ENCODE measurements at places on chromosomes 16 and 17.

- no peak for DNase-seq
Measured at GRCh38 chr17:8059131-8059530, 20.3 kb downstream of the ALOX15B start.

DNA sequence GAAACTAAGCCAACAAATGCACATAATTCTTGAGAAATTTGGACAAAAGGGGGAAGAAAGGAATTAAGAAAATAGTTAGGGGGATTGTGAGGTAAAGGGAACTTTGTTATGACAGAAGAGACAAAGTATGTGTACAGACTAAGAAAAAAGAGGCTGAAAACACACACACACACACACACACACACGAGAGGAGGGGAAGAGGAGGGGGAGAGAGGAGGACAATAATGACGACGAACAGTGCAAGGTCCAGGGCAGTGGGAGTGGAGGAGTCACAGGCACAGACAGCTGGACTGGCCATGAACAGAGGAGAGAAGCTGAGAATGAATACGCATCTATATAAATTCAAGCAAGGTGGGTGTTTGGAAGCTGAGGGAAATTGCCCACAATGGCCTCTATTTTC lies 44.6 kb downstream of the MARVELD3 start:
- DNase-seq: no peak

- no peak for DNase-seq
Measured at GRCh38 chr17:28097901-28098300, 55.4 kb downstream of the NLK start.

DNA sequence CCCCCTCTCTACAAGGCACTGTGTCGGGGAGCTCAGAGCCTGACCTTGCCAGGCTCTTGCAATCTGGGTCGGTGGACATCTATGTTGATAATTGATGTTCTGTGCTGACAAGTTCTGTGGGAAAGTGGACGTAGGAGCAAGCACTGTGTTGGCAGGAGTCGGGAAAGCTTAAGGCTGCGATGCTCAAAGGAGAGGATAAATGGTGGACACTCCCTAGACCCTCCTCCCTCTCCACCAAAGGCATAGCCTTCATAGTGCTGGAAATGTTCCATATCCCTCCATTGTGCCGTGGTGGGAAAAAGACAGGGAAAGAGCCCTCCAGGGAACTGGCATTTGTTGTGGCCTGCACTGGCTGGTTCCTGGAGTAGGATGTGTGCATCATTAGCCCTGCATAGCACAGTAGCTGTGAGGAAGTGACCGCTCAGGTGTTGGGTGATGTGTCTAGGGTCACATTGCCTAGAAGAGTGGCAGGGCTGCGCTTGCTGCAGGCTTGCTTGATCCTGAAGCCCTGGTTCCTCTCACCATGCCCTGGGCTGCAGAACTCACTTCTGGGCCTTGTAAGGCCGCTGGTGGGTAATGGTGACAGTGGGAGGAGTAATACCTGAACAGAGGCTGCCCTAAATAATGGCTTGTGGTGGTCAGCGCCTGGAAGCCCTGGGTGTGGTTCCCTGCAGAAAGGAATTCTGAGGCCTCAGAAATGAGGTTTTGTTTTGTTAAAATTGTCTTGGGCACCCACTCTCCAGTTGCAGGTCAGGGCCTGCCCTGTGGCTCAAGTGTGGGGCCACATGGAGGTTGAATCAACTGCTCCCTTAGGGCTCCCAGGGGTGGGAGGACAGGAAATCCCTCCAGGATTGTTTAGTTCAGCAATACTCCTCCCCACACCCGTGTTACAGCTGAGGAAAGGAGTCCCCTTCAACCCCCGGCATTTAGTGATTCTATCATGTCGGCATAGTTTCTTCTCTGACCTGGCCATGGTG lies 62.6 kb downstream of the KSR1 start:
- DNase-seq: no peak

GRCh38 chr16:68116256-68116867 lies 31.2 kb downstream of the NFATC3 start:
- peak; percentile 13 for DNase-seq

DNA sequence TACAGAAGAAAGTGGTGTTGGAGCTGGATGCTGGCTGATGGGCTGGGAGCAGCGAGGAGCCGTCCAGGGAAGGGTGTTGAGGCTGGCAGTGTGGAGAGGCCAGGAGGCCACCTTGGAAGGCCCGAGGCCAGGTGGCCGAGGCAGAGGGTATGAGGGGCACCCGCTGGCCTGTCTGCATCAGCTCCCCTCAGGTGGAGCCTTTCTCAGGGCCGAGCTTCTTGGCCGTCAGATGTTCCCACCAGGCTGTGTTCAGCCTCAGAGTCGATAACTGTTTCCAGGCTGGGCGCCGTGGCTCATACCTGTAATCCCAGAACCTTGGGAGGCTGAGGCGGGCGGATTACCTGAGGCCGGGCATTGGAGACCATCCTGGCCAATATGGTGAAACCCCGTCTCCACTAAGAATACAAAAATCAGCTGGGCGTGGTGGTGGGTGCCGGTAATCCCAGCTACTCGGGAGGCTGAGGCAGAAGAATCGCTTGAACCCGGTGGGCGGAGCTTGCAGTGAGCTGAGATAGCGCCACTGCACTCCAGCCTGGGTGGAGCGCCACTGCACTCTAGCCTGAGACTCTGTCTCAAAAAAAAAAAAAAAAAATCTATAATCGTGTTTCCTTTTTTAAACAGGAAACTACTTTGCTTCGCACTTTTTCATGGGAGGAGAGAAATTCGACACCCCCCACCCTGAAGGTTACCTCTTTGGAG lies 25.3 kb downstream of the MGRN1 start:
- DNase-seq: no peak

DNA sequence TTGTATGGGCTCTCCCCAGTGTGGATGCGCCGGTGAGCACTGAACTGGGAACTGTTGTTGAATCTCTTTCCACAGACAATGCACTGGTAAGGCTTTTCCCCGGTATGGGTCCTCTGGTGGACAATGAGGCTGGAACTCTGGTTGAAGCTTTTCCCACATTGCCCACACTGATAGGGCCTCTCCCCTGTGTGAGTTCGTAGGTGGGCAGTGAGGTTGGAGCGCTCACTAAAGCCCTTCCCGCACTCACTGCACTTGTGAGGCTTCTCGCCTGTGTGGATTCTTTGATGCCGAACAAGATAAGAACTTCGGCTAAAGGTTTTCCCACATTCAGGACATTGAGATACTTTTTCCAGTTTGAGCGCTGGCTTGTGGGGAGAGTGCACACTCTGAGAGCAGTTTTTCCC lies 17.8 kb downstream of the ZSCAN32 start:
- DNase-seq: no peak

DNA sequence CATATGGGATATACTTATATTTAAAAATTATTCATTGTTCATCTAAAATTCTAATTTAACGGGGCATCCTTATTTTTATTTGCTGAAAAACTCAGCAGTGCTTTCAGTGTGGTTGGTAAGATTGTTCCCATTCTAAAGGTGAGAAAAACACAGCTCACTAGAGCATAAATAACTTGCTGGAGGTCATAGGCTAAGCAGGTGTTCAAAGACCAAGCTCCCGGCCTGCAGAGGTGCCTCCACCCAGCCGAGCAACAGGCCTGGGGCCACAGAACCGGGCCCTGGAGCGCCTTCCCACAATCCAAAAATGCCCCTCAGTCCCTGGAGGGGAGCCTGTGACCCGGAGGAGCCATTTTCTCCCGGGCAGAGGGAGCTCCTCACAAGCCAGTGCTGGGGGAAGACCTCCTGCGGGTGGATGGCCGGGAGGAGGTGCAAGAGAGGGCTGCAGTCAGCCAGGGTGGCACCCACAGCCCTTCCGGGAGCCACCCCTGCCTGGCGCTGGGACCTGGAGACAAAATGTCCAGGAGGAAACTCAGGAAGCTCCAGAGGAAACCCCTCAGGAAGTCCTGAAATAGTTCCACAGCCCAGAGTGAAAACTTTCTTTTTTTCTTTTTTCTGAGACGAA lies 14.7 kb downstream of the ABR start:
- no peak for DNase-seq

DNA sequence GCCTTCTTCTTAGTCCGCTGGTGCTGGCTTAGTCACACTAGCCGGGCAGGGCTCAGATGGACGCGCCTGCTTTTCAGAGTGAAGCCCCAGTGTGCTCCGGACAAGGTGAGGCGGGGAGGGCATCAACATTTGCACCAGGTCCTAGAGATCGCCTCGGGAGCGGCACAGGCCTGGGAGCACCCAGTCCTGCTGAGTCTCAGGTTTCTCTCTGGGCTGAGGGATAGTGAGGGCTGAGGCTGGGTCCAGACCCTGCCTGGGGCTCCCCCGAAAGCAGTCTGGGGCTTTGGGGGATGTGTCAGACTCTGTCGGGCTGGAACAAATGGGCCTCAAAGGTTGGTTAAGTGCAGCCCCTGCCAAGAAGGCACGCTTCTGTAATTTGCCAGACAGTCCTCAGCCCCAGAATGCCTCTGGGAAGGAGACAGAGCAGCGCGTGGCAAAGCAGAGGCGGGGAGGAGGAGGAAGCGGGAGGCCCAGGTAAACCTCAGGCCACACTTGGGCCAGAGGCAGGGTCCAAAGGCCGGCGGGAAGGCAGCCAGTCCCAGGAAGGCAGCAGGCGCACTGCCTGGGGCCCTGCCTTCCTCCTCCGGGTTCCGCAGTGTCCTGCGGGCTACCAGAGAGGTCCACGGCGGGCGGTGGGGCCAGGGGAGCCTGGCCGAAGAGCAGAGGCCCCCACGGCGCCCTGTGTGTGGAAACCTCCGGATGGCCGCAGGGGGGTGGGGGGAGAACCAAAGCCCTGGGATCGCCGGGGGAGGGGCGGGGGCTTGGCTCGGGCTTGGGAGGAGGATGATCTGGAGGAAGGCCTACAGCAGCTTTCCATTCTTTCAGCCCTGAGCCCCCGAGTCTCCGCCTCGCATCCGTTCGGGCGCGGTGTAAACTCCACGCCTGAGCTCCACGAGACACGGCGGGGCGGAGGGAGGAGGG lies 39.5 kb upstream of the ATP2A3 start:
- DNase-seq: no peak

DNA sequence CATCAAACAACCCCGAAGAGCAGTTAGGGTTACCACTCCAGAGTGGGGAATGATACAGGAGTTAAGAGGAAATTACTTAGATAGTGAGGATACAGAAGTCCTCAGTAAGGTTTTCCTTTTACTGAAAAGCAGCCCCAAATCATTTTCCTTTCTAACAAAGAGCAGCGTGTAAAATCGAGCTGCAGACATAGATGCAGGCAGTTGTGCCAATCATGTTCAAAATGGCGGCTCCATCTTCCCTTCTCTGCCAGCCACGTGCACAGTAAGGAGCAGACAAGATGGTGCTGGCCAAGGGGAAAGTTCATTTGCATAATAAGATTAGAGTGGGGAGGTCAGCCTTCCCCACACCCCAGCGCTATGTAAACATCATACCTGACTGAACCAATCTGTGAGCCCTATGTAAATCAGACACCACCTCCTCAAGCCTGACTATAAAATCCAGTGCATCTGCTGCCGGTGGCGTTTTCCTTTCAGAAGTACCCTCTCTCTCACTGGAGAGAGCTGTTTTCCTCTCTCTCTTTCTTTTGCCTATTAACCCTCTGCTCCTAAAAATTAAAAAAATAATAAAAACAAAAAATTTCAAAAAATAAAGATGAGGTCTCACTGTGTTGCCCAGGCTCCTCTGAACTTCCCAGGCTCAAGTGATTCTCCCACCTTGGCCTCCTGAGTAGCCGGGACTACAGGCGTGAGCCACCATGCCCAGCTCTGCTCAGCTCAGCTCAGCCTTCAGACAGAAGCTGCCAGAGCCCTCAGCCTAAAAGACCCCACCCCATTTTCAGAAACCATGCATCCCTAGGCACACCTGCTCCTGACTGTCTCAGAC lies 2.6 kb upstream of the SRL start:
- DNase-seq: peak; percentile 67

DNA sequence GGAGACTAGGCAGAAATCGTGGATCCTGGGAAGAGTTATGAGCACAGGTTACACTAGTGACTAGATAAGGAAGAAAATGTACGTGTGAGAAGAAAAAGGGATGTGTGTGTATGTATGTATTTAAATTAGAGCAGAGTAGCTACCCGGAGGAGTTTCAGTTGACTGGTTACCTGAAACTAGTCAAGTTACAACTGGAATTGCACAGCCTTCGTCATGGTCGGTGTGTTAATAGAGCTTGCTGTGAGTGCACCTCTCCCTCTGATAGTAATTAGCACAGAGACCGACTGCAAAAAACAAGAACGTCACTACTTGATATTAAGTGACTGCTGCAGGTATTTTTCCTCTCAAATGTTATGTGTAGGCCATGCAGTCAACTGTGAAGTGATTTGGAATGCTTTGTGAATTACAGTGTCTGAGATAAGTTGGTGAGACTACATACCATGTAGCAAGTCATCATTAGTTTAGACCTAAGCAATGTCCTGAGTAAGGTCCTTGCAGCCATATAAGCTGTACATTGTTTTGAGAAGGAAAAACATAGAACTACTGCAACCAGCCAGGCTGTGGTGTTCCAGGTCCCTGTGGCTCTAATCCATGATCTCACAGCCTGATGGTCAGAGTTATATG lies 95.7 kb downstream of the WNT3 start:
- DNase-seq: no peak

GRCh38 chr16:69057400-69058378 lies 47.8 kb upstream of the HAS3 start:
- DNase-seq: no peak

DNA sequence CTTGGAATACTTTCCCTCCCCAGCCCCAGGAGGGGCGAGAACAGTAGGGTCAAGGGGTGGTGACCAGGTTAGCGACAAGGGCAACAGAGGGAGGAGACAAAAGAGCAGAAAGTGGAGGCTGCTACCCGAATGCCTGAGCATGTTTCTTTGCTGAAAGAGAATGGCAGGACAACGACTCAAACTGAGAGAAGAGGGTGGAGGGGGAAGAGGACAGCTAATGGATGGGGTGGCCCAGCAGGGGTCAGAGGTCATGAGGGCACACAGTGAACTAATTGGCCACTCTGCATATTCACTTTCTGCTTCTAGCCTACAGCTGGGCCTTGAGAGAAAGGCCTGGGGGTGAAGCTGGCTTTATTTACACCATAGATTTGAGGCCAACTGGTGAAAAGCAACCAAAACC lies 19.1 kb upstream of the DDX52 start:
- no peak for DNase-seq

- no peak for DNase-seq
Measured at GRCh38 chr16:88855736-88856121, 1.0 kb downstream of the GALNS start.

DNA sequence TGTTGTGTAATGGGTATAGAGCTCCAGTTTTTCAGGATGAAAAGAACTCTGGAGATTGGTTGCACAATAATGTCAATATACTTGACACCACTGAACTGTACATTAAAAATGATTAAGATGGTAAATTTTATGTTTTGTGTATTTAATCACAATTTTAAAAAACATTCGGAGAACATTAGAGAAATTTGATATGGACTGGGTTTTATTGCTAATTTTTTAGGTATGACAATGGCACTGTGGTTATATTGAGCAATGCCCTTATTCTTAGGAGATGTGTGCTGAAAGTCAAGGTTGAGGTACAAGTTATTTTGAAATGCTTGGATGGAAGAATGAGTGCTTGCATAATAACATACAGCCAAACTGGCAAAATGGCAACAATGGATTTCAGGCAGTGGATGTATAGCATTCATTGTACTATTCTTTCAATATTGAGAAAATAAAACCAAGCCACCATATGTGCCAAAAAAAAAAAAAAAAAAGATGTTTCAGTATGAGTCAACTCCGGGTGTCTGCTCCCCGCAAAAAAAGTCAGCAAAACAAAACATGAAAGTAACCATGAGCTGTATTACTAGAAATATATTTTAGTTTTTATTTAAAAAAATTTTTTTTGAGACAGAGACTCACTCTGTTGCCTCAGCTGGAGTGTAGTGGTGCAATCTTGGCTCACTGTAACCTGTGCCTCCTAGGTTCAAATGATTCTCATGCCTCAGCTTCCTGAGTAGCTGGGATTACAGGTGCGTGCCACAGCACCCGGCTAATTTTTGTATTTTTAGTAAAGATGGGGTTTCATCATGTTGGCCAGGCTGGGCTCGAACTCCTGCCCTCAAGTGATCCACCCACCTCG lies 19.8 kb downstream of the HOXB1 start:
- DNase-seq: no peak

All from cerebellar cortex (tissue), 1 donor.